ENCODE measurements at places on chromosomes 11 and 22. TPM values are rescaled to one million over a fixed set of nuclear protein-coding genes. Genes with fewer than 3 reads are reported as not detected.
A peak's percentile ranks its signal among the peaks of the same experiment; 100 is the strongest.

MYO18B gene
- not detected for total RNA-seq

HSPB2 gene
- not detected for total RNA-seq

CACNA1I gene
- total RNA-seq = 0.17 TPM

ZC3H7B gene
- total RNA-seq = 55.1 TPM

P4HA3 gene
- total RNA-seq = not detected

CARNS1 gene
- 0.41 TPM for total RNA-seq

ESAM gene
- 0.49 TPM for total RNA-seq

B3GAT3 gene
- total RNA-seq = 66.2 TPM

CYB5R2 gene
- not detected for total RNA-seq

DNA sequence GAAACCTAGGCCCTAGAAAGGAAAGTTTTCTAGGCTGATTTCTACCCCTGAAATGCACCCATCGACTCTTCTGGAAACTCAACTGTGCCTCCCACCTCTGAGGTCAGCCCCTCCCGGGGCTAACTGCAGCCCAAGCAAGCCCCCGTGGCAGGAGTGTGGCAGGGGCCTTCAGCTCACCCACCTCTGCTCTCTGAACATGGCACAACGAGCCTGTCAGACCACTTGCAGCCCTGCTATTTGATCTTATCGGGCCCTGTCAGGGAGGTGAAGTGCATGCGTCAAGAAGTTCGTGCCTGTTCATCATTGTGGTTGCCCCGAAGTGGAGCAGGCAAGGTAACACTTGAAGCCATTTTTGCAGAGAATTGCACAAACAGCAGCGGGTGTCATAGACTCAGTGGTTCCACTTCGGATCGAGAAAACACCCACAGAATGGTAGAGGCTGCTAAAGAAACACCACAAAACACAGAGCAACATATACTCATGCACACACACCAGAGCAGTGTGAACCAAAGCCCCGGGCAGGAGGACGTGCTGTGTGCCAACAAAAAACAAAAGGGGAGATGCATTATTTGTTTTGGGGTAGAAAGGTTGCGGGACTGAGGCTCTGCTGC, 262.7 kb downstream of the ETS1 start:
- DNase-seq = no peak

GRCh38 chr11:95503047-95503446, 272.0 kb upstream of the SESN3 start:
- DNase-seq = no peak

DNA sequence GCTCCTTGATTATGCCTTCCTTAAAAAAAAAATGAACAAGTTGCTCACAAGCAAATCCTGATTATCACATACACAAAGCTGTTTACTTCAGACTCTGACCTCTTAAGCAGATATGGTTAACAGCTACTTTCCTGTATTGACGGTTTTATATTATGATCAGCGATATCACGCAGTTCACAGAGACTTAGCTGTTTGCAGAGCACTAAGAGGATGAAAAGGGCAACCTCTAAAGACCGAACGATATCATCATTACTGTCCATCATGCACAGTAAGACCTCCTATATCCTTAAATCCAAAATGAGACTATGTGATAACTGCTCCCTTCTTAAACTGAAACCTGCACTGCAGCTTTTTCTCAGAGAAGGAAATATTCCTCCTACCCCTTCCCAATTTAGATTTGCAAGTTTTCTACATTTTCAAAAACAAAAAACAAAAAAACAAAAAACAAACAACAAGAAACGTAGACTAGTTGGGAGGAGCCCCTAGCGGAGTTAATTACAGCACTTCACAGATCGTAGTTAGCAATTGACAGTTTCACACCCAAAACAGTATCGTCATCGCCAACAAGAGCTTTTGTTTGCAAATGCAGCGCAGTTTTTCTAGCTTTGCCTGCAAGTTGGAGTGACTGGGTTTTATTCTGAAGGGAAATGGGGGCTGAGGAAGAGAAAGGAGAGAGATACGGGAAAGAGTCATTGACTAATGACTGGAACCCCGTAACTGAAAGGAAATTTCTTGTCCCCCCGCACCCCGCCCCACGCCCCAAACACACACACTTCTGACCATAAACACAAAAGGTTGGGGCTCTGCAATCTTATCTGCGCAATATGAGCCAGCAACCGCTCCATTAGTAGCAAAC, 1.2 kb downstream of the DDX6 start:
- peak; percentile 68 for DNase-seq

- DNase-seq = no peak
These were observed 181.4 kb downstream of the DBX1 start for GRCh38 chr11:19978668-19979518.

DNA sequence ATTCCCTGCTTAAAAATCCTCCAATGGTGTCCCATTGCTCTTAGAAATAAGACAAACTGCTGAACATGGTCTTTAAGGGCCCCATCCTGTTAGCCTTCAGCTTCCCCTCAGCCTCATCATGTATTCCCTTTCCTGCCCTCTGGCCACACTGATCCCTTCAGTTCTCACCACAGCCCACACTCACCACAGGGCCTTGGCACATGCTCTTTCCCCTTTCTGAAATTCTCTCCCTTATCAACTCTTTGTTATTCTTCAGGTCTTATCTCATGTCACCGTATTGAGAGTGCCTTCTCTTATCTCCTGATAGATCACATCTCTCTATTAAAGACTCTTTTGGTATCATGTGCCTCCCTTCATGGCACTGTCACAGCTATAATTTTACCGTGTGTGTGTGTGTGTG, 167.8 kb upstream of the MPPED2 start:
- DNase-seq = no peak

DNA sequence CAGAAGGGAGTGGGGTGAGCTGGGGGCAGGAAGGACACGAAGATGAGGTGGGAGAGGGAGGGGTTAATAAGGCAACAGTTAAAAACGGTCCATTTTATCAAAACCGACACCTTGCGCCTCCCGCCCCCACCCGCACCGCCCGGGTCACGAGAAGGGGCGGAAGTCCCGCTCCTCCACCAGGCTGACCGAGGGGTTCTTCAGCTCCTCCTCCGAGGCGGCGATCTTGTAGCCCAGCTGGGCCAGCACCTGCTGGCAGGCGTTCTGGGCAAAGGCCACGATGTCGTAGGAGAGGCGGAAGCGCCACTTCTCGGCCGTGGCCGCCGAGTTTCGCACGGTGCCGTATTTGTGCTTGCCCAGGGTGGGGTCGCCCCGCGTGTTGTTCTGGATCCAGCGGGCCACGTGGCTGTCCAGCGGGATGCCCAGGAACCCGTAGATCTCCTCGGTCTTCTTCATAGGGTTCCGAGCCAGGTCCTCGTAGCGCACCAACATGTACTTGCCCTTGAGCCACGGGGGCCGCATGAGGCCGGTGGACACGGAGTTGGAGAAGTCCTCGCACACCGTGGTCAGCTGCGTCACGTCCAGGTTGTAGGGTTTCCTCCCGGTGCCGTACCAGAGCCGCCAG, 15.8 kb downstream of the CHST1 start:
- no peak for DNase-seq

DNA sequence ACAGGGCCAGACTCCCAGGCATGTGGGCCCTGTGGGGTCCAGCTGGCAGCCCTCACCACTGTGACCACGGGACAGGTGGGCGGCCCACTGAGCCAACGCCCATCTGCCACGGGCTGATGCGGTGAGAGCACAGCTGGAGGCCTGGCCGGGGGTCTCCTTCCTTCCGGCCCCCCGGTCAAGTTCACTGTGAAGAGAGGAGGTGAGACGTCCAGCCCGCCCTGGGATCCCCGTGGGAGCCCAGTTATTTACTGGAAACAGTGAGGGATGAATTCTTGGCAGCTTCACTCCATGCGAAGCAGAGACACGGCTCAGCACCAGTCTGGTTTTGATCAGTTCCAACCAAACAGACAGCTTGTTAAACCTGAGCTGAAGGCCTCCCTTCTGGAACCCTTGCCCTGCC, 38.7 kb downstream of the WNT11 start:
- no peak for DNase-seq

DNA sequence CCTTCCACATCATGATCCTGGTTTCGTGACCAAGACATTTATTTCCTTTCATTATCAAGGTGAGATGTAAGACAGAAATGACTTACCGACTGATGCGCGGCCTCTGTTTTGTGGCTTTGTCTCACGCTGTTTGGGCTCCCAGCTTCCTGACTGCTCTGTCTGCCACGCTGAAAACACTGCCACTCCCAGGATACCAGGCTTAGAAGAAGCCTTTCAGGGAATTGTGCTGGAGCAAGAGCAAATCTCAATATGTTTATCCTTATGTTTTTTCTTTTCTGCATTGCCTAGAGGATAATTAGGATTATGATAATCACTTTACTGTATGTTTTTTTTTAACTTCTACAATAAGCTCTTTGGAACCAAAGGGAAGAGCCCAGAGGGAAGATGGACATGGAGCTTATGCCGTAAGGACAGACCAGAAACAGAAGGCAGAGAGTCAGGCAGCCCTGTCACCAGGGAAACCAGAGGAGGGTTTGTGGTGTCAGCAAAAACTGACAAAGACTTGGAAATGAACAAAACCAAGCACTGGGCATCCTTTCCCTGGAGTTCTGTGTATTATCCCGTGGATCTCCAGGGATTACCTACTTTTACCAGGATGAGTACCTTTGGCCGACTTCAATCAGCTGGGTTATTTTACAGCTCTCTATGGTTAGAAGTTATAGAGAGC, 68.2 kb upstream of the ISX start:
- no peak for DNase-seq

DNA sequence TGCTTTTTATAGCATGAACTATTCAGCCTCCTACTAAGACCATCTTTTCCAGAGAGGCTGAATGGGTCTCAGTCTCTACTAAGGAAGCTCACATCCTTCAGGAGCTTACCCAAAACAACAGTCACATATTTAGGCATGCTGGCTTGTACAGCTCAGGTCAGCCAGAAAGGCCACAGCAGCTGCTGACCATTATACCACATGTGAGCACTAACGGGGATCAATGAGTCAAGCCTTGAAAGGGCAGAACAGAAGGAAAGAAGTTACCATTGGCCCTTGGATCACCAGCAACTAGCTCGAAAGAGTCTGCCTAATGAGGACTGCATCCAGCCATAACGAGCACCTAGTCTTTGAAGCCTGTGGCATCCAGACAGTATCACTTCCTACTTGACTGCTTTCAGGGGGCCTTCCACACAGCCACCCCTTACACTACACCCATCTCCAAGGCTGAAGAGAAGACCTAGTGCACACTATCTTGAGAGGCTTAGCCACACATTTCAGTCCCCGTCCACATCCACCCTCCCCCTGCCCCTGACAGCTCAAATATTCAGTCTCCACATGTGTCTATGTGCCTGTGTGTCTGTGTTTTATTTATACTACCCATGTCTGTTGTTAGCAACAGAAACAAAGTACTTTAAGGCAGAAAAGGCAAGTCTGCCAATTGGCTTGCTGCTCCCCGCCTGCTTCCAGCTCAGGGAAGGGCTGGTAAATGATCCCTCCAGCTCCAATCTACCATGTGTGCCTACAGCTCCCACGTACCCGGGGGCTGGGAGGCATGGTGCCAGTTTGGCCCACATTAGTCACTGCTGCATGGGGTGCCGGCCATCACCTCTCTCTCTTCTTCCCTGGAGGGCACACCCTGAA, 95.5 kb downstream of the RPL27A start:
- DNase-seq = peak; percentile 5

DNA sequence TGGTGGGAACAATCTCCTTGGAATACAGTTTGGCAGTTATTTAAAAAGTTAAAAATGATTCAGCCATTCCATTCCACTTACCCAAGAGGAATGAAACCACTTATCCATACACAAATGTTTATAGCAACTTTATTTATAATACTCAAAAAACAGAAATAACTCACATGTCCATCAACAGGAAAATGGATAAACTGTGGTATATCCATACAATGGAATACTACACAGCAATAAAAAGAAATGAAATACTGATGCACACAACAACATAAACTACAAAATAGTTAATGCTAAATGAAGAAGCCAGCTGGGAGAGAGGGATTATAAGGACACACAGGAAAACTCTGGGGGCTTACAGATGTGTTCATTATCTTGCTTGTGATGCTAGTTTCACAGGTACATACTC, 64.7 kb downstream of the FCHSD2 start:
- no peak for DNase-seq

- DNase-seq = no peak
These were observed 14.2 kb upstream of the NTM start for GRCh38 chr11:131356206-131356605.

GRCh38 chr11:60194511-60194910, 11.6 kb upstream of the MS4A6A start:
- no peak for DNase-seq

DNA sequence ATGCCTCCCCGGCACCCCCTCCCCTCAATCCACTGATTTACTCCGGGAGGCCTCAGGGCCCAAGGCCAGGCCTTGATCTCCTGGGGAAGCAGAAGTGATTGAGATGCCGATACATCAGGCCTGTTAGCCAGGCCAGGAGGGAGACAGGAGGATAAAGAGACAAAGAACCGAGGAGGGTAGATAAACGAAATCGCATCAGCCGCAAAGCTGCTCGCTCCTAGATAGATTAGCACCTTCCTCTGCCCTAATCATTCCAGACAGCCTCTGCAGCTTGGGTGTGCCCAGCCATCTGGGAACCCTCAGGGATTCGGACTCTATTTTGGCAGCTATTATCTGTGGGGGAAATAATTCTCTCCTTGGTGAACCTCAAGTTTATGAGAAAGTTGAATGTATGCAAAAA, 121.2 kb downstream of the ABTB2 start:
- DNase-seq = no peak

- DNase-seq = no peak
These were observed 7.3 kb downstream of the PDGFB start for GRCh38 chr22:39237318-39238100.

- DNase-seq = no peak
These were observed 8.9 kb upstream of the TMEM9B start for GRCh38 chr11:8973121-8973520.

DNA sequence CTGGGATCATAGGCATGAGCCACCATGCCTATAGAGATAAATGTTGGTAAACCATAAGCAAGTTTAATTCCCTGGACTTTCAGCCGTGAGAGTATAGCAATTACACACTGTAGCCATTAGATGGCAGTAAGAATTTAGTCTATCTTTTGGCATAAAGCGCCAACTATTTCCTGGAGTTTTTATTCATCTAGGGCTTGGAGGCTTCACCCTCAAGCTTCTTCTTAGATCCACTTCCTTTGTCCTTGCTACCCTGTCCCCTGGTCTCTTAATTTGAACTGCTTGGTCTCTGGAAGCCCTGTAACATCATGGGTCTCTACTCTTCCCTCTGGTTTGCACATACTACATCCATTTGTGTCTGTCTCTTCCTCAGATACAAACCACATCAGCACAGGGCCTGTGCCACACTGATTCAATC, 38.2 kb downstream of the OR10A6 start:
- DNase-seq = peak; percentile 84

- DNase-seq = no peak
These were observed 93.6 kb downstream of the FEZ1 start for GRCh38 chr11:125402435-125402834.

DNA sequence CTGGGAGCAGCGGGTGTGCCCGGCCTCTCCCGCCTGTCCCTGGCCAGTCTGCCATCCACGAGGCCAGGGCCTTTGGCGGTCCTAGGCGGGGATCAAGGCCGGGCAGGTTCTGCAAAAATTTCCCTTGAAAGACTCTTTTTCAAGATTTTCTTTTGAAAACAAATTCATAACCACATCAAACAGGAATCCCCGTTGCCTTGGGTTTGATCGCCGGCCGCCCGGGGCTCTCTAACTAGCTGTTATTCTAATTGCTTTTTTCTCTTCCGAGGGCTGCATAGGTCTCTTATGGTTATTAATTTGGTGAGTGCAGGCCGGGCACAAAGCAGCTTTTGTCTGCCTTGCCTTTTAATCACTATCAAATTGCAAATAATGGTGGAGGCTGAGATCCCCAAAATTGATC, 42.0 kb downstream of the CDKN1C start:
- no peak for DNase-seq

GRCh38 chr22:32815943-32816342, 14.4 kb downstream of the TIMP3 start:
- DNase-seq = no peak

GRCh38 chr11:124898263-124898680, 607 bp upstream of the ROBO4 start:
- DNase-seq = no peak

Data from OCI-LY7 (cell line).